ENCODE measurements at places on chromosomes 11 and 22.

DNA sequence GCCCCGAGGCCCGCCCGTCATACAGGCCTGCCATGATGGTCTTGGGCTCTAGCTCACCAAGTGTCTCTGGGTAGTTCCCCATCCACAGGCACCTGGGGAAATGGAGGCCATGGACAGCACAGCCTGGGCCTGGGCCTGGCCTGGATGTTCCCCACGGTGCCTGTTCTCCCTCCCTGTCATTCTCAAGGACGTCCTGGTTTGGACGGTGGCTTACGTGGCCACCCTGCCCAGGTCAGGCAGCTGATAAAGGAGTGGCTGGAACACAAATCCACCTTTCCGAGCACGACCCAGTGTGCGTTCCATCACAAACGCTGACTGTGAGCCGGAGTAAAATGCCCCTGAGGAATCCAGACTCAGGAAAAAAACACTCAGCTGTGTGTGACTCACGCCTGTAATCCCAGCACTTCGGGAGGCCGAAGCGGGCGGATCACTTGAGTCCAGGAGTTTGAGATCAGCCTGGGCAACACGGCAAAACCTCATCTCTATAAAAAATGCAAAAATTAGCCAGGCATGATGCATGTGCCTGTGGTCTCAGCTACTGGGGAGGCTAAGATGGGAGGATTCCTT is 41.2 kb upstream of the TESMIN start:
- no peak overlapping the region for H3K27ac ChIP-seq
- H3K4me3 ChIP-seq, result no peak overlapping the region
- H3K36me3 ChIP-seq, result peaks cover 100% of the 10 kb centered on the region
- no peaks in the 10 kb centered on the region for H3K27me3 ChIP-seq
- DNase-seq, result no peak

DNA sequence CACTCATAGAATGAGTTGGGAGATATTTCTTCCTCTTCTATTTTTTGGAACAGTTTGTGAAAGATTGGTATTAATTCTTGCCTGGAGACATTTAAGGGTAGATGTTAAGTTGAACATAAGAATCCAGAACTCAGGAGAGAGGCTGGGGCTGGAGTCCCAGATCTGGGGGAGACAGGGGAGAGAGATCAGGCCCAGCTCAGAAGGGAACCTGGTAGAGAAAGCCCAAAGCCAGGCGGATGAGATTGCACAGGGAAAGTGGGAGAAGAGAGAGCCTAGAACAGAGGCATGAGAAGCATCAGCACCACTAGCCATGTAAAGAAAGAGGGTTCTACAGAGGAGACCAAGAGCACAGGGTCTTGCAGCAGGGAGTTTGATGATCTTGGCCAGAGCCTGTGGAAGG is 13.0 kb upstream of the GNAZ start:
- H3K4me1 ChIP-seq, result no peaks in the 10 kb centered on the region
- DNase-seq, result no peak
- H3K27me3 ChIP-seq, result no peaks in the 10 kb centered on the region
- no peaks in the 10 kb centered on the region for H3K36me3 ChIP-seq
- H3K4me3 ChIP-seq, result no peak overlapping the region
- no peak overlapping the region for H3K27ac ChIP-seq

- no peak overlapping the region for H3K4me3 ChIP-seq
- no peak for DNase-seq
- H3K27me3 ChIP-seq, result no peaks in the 10 kb centered on the region
- no peaks in the 10 kb centered on the region for H3K4me1 ChIP-seq
- no peak overlapping the region for H3K27ac ChIP-seq
Measured at GRCh38 chr11:8285228-8285627, 21.6 kb upstream of the LMO1 start.

DNA sequence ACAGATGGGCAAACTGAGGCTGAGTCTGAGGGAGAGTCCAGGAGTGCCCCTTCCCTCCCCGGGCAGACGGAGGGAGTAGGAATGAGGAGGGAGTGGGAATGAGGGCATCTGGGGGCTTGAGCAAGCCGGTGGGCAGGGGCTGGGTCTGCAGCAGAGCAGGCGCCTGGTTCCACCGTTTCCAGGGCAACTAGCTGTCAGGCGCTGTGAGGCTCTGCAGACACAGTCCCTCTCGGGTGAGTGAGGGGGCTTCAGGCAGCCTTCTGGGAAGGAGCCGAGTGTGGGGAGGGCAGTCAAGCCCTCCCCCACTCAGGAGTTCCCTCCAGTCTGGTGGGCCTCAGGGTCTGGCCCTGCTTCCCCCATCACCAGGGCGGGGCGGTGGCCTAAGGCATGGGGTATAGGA is 19.0 kb downstream of the TMEM258 start:
- H3K27me3 ChIP-seq, result peaks cover 15% of the 10 kb centered on the region
- no peaks in the 10 kb centered on the region for H3K36me3 ChIP-seq
- DNase-seq, result no peak
- no peaks in the 10 kb centered on the region for H3K4me1 ChIP-seq
- H3K4me3 ChIP-seq, result no peak overlapping the region

DNA sequence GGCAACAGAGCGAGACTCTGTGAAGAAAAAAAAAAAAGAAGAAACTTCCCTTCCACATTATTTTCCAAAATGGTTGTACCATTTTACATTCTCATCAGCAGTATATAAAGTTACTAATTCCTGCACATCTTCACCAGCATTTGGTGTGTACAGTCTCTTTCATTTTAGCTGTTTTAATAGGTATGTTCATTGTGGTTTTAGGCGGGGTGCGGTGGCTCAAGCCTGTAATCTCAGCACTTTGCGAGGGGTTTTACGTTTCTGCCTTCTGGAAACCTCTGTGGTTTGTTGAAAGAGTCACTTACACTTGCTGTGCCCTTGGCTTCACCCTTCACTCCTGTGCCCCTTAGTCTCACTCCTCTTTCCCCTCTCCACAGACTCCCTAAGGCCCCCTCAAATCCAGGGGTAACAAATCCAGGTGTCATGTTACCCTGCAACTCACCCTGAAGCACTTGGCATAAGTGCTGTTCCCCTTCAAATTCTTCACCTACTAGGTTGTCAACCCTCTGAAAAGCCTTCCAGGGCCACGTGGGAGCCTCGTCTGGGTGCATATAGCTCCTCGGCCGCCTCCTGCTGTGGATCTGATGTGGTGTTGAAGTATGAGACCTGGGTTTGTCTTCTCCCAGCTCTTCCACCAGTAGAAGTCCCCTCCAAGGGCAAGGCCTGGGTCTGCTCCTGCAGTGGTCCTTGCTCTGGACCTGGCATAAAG is 20.8 kb downstream of the TOB2 start:
- H3K4me1 ChIP-seq, result no peaks in the 10 kb centered on the region
- H3K4me3 ChIP-seq, result no peak overlapping the region
- DNase-seq, result no peak
- no peak overlapping the region for H3K27ac ChIP-seq
- no peaks in the 10 kb centered on the region for H3K27me3 ChIP-seq

Measured in left lung (tissue), 14 donors.